ENCODE measurements at places on chromosomes 7 and 10.

- no peak for DNase-seq
Measured at GRCh38 chr10:14875941-14876340, 2.7 kb upstream of the SUV39H2 start.

DNA sequence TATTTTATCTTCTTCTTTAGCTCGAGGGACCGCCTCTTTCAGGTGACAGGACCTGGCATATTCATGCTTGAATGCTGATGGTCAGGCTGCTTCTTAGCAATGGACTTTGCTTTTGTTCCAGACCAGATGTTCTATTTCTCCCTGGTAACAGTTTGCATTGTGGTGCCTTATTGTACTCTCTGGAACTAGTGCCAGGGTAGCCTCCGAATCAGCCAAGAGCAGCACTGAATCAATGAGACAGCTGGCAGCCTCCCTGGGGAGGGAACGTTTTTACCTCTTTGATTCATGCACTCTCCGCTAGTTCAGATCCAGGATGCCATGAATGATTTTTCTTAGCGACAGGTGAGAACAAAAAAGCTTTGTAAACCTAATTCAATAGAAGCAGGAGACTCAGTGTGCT, 54.1 kb upstream of the NXPH1 start:
- DNase-seq = no peak

GRCh38 chr7:30844483-30844874, 67.2 kb upstream of the AQP1 start:
- no peak for DNase-seq

DNA sequence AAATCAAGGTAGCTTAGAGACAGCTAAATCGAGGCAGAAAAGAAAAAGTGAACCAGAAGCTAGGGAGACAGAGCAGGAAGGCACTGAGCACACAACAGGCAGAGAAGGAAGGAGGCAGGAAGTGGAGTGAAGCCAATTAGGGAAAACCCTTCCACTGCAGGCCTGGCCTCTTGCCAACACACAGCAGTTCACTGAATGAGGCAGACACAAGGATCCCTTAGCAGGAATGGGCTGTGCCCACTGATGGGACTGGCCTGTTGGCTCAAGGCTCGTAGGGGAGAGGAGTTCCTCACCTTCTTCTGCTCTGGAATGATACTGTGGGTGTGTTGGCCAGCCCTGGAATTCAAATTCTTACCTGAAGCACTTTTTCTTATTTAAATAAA, 220.3 kb upstream of the STK17A start:
- DNase-seq = peak; percentile 14

DNA sequence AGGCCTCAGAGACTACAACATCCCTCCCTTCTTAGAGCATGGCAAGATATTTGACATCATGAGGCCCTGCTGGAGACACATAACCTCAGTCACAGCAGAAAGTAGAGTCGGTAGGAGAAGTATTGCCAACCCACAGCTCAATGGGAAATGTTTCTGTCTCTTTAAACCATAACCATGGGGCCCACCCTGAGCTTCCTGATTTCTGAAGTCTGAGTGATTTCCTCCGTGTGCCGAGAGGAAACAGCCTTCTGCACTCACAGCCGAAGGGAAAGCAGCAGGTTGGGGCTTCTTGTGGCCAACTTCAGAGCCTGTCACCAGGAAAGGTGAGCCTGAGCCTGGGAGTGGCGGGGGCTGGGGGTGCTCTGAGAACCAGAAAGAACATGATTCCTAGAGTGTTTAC, at the start of gene GIMAP1:
TSS of gene GIMAP1 (plus strand) at position 246 of the 400 bp plus-strand sequence. CDS start 2,435 bp downstream, outside the sequence.
- no peak for DNase-seq

- no peak for DNase-seq
Measured at GRCh38 chr10:74813381-74814259, 12.8 kb upstream of the KAT6B start.

DNA sequence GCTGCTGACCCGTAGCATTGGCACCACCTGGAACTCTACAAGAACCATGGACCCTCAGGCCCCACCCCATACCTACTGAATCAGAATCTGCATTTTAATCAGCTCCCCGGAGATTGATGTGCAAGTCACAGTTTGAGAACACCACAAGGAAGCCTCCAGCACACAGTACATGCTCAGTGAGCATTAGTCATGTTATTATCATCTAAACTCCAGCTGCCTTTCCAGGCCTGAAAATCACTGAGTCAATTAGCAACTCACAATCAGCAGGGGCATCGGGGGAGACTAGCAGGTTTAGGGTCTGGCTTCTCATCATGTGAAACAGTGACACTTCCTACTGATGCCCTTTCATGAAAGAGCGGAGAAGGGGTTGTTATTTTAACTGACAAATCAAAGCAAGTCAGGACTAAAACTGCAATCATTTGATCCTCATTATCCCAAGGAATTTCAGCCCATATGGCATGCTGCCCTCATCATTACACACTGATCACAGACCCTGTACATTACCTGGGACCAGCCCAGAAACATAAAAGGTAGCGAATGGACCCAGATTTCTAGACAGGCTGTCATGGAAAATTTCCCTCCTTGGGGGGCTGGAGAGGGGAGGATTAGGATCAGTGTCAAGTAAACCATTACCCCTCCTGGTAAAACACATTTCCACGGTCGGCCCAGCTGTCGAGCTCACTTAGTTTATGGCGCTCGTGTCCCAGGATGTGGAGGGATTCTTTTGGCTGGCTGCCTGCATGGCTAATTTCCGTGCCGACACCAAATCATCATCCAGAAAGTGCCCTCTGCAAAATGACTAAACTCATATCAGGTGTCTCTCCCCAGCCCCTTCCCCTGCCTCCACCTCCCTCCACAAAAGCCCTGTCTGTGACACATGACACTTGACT, 122.8 kb downstream of the PRLHR start:
- DNase-seq = no peak

DNA sequence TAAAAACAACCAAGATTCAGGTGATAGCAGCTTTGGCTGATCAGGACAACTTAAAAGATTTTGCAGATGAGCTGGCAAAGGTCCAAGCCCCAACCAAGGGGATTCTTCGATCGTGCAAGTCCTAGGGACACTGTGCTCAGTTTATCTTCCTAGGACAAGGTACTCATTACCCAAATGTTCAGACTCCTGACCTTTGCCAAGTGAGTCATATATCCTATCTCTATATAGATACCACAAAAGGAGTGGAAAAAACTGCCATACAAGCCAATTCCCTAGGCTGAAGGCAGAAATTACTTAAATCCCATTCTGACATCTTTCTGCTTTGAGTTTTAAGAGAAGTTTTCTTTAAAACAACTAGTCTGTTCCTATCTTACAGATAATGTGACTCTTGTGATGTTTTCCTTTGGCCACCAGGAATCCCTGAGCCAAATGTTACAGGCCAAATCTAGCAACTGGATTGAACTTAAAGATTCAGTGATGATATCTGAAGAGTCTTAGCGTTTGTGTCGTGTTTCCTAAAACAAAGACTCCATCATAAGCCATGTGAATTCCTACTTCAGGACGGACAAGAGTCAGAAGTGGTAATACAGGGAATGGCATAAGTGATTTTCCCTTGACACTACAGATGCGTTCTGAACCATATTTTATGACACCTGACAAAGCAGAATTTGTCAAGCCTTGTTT, 142.6 kb upstream of the ASAH2 start:
- DNase-seq = no peak

DNA sequence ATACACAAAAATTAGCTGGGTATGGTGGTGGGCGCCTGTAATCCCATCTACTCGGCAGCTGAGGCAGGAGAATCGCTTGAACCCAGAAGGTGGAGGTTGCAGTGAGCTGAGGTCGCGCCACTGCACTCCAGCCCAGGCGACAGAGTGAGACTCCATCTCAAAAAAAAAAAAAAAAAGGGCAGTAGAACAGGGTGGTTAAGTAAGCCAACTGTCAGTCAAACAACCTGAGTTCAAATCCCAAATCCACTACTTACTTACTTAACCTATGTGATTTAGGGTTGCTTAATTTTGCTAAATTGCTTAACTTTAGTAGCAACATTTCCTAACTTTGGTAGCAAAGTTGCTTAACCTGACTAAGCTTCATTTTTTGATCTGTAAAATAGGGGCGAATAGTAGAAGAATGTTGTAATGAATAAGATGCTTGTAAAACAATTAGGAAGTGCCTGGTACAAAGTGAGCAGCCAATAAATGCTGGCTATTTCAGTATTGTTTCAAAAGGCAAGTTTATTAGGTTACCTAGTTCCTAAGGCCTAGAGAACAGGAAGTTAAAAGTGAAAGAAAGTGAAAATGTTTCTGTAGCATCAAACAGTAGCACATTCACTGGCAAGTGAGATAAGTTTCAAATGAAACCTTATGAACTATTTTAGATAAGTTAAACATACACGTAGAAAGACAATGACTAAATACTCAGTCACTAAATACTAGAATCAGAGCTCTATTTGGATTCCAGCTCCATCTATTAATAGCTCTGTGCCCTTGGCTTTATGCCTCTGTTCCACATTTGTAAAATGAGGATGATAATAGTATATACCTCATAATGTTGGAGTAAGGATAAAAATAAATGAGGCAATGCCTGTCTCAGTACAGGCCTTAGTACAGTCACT, 64.3 kb downstream of the HOXA1 start:
- DNase-seq = no peak

GRCh38 chr7:157550300-157551275, 213.8 kb downstream of the DNAJB6 start:
- DNase-seq = no peak

GRCh38 chr10:81865581-81865980, 9.4 kb upstream of the NRG3 start:
- DNase-seq = no peak

DNA sequence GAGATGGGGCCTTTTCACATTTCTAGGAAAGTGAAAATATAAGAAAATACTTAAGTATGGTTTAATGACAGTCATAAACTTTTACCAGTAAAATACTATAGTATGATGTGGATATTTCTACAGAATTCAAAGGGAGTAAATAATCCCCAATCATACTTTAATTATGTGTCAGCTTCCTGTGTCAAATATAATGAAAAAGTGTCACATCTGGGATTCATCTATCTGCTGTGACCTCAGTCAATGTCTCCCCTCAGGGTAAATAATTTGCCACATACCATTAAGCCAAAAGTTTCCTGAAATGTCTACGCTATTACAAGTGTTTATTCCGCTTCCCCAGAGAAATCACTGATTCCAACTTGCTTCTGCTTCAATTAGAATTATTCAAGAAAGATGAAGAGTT, 110.5 kb downstream of the ITGA8 start:
- DNase-seq = no peak

DNA sequence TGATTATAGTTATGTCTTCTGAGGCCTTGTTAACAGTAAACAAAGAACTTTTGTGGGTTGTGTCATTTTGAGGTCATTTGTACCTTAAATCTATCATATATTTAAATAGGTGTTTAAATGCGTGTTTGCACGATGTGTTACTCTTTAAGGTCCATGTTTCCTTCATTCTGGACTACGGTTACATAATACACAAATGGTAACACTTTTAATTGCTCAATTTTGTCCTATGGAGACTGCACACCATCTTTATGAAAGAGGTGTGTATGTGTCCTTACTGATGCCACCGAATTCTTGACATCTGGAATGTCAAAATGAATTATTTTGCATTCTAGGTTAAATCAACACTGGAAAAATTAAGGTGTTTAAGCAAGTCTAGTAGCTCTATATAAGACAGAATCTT, 1.7 kb downstream of the PALS2 start:
- peak; percentile 12 for DNase-seq

GRCh38 chr7:76505168-76506080, 4.9 kb upstream of the UPK3B start:
- DNase-seq = no peak

DNA sequence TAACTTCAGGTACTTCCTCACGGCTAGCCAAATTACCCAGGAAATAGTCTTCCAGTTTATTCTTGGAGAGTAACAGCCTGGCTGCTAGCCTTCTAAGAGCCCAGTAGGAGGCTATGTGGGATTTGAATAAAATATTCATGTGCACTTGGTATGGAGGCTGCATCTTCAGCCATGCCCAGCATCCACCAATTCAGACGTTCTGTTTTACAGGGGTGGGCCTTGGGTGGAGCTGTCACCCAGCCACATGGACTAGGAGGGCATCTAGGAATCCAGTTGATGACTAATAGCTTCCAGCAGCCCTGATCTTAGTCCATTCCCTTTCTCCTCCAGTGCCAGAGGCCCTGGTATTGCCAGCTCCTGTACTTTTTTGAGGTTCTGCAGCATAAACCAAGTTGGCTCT, 66.3 kb upstream of the ZRANB1 start:
- DNase-seq = no peak

GRCh38 chr7:156386097-156386496, 254.5 kb upstream of the RNF32 start:
- DNase-seq = peak; percentile 21

DNA sequence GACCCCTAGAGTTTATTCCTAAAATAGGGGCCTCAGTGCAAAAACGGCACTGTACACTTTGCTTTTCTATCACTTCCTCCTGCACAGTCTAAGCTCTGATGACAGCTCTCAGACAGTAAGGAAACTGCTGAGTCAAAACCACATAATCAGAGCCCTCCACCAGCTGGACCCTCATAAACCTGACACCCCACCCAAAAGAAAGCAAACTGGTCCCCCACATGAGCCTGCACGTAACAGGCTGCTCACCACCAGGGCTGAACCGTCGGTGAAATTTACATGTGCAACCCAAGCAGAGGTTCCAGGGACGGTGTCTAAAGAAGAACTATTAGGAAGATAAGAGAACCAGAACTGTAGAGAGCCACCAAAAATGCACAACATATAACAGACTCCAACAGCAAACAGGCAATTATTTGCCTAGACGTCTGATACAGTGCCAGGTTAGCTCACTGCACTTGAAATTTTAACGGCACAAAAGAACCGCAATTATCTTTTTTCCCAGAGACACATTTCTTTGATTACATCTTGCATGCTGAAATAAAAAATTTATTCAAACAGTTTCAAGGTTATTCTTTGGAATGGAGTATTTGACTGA, 19.6 kb downstream of the SGMS1 start:
- no peak for DNase-seq

GRCh38 chr7:116671681-116672595, at the start of gene MET:
MET (plus strand) TSS chr7:116672196; CDS start chr7:116699085, 26,889 bp downstream.
- peak; percentile 83 for DNase-seq

DNA sequence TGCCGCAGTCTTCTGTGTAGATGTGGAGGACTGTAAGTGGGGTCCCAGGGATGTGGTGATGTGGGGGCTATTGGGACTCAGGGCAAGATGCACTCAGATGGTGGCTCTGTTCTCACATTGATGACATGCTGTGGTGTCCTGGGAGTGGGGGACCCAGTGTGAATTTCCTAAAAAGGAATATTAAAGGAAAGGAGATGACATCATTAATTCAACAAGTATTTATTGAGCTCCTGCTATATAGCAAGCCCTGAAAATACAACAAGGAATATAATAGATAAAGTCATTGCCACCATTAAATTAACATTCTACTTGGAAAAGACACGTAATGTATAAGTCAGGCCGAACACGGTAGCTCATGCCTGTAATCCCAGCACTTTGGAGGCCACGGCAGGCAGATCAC, 61.9 kb upstream of the MNX1 start:
- DNase-seq = no peak

- peak; percentile 8 for DNase-seq
Measured at GRCh38 chr7:33790746-33791145, 114.6 kb upstream of the BMPER start.

GRCh38 chr7:106450716-106451115, 165.9 kb upstream of the NAMPT start:
- no peak for DNase-seq
